ENCODE measurements at places on chromosomes 4 and X. TPM values are rescaled to one million over a fixed set of nuclear protein-coding genes. Genes with fewer than 3 reads are reported as not detected.

NDNF gene
- total RNA-seq = not detected

CT83 gene
- not detected for total RNA-seq

GRCh38 chrX:14591976-14592375 lies 62.6 kb downstream of the GLRA2 start:
- no peak for DNase-seq

DNA sequence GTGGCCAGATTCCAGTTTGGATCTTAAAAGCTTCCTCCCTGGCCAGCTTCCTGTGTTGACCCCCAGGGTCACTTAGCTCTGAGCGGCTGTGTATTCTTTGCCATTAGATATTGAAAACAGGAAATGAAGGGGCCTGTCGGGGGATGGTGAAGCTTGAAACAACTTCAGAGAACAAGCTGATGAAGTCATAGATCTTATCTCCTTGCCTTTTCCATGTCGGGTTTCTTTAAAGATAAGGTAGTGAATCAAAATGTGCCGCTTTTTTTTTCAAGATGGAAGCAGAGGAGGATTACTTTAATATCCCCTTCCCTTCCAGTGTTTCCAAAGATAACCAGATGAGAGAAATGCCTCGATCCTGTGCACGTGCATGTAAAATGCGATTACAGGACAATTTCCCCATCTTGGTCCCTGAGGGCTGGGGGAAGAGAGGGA lies 508.5 kb downstream of the MID1IP1 start:
- DNase-seq = peak; percentile 76
